Lung (tissue), 17 donors: ENCODE measurements at places on chromosomes 6 and 20. TPM values are rescaled to one million over a fixed set of nuclear protein-coding genes. Genes with fewer than 3 reads are reported as not detected.
A peak's percentile ranks its signal among the peaks of the same experiment; 100 is the strongest.

Gene HLA-DOA
- polyA plus RNA-seq: 12.8 TPM

Gene DEF6
- 28.6 TPM for polyA plus RNA-seq

- no peak for DNase-seq
Measured at GRCh38 chr20:23925789-23926525, 46.4 kb upstream of the CST5 start.

GRCh38 chr6:75363304-75363703 lies 78.7 kb upstream of the TMEM30A start:
- no peak for DNase-seq

DNA sequence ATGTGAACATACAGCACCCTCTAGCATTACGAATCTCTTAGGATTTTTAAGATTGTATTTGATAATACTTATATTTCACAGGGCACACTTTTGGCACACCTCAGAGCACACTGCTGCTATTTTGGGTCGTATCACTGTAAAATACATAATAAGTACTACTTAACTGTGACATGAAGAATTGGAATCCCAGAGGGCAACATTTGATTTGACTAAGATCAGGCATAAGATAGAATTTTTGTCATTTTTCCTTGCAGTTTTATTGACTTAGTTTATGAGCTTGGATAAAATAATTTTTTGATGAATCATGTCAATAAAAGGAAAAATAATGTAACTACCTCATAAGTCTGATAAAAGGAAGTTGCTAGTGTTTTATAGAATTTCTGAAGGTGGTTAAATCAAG lies 22.4 kb downstream of the MRS2 start:
- DNase-seq: no peak

- no peak for DNase-seq
Measured at GRCh38 chr6:164286011-164286410, 871.5 kb downstream of the QKI start.

- no peak for DNase-seq
Measured at GRCh38 chr20:51609251-51609650, 66.7 kb upstream of the NFATC2 start.

DNA sequence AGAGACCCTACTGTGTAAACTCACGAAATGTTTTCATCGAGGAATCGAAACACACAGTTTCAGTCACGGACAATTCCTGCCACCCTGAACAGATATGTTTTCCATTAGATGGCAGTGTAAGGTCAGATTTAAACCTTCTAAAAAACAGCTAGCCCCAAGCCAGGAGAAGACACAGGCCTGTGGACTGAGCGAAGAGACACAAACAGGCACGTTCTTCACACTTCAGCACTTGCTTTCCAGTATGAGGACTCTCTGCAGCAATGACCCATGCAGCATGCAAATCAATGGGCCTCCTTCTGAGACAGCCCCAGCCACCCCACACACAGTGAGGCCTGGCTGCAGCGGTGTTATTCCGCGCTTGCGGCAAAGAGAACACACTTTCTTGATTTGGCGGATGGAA lies 31.9 kb downstream of the HUS1B start:
- DNase-seq: peak; percentile 59

DNA sequence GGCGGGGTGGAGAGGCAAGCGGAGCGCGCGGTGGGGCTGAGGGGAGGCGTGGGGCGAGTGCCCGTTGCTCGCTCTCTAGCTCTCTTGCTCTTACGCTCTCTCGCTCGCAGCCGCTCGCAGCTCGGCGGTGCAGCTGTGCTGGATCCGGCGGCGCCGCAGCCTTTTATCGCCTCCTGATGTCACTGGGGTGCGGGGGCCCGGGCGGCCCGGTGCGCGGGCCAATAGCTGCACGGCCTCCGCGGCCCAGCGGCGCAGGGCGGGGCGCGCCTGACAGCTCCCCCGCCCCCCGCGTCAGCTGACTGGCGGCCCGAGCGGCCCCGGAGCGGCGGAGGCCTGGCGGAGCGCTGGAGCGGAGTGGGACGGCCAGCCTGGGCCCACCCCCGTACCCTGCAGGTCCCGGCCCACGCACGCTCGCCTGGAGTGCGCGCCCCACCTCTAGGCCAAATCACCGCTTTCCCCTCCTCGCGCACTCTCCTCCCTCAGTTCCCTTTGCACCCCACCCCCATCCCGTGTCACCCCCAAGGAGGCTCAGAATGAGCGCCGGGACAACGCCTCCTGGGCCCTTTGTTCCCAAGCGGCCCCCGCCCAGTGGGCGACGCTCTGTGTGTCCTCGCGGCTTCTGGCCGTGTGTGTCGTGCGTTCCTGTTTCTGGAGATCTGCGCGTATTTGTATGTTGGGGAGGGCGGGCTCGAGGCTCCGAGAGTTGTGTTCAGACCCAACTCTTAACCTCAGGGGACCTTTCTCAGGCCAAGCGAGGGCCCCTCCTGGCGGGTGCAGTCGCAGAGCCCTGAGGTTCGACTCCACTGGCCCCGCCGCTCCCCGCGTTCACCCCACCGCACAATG lies at the start of gene MAFB:
Gene MAFB (minus strand): TSS at position 137 of the 843 bp plus-strand sequence. CDS start 386 bp downstream, outside the sequence.
- DNase-seq: peak; percentile 97
